ENCODE measurements at places on chromosomes 5 and 9. TPM values are rescaled to one million over a fixed set of nuclear protein-coding genes. Genes with fewer than 3 reads are reported as not detected.

ZBTB43 gene
- 20.5 TPM for total RNA-seq

- peak; percentile 15 for DNase-seq
- no peak overlapping the region for H3K4me3 ChIP-seq
- H3K27me3 ChIP-seq, result peaks cover 45% of the 10 kb centered on the region
These were observed 36.9 kb upstream of the TTC1 start for GRCh38 chr5:159971931-159972461.

TXNDC8 gene
- total RNA-seq, result not detected

DNA sequence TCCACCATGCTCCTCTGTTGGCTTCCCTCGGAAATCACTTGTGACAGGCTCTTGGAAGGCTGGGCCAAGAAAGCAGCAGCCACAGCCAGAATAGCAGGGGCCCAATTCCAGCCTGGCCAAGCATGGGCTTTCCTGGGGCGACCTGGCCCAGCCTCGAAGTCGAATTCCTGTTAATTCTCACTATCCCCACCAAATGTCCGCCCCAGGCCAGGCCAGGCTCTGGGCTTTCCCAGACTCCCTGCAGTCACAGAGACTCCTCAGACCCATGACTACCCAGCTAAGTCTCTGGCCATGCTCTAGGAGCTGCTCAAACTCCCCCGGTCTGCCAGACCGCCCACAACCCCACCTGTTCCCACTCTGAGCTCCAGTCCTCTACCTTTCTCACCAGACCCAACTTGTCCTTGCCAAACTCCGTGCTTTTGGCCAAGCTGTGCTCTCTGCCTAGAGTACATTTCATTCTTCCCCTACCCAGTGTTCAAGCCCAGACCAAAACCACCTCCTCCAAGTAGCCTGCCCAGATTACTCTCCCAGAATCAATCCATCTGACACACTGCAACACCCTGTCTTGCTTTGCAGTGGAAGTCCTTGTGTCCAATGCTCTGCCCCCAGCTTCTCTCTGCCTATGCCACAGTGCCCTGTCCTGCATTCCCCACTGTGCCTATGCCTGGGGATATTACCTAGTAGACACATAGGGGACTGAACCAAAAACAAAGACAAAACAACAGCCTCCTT lies 26.2 kb downstream of the SHB start:
- no peaks in the 10 kb centered on the region for H3K4me1 ChIP-seq
- H3K4me3 ChIP-seq, result no peak overlapping the region
- no peaks in the 10 kb centered on the region for H3K27me3 ChIP-seq

PRR16 gene
- not detected for total RNA-seq

DNA sequence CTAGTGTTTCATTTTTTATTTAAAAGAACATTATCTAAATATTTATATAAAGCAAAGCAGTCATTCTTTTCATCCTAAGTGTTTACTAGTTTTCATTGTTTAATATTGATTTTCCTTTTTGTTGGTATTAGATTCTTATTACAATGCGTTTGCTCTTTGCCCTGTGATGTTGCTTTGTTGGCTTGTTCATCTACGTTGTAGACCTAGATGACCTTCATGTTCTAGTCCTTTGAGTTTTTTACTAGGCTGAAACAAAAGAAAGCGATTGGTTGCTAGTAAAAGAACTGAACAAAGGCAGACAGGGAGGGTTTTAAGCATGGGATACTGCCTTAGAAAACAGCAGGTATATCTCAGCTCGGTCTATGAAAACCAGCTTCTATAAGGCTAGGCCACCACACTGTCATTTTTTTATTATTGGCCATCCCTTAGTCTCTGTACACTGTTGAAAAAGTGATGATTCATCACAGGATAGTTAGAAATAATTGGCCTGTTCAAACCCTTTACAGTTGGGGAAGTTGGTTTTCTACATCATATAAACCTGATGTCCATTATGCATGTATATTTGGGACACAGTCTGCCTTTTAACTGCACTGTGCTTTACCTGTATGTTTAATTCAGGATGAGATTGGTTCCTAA lies 119.0 kb downstream of the ZCCHC7 start:
- no peak overlapping the region for H3K27ac ChIP-seq
- no peak for DNase-seq
- peaks cover 8% of the 10 kb centered on the region for H3K36me3 ChIP-seq

DNA sequence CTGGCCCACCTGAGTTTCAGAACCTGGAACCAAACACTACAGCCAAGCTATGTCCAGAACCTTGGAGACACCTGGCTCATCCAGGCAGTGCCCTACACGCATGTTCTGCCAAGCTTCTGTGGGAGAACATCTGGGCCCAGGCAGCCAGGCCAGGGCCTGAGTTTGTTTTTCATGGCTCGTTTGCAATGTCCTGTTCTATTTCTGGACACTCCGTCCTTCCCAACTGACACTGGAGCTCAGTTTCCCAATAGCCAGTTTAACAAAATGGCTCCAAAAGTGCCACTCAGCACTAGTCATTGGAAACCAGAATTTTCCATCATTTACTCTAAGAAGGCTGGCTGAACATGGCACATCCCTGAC lies 38.6 kb downstream of the SH3RF2 start:
- no peak for DNase-seq
- H3K4me1 ChIP-seq, result no peaks in the 10 kb centered on the region
- peaks cover 2% of the 10 kb centered on the region for H3K27me3 ChIP-seq
- H3K27ac ChIP-seq, result no peak overlapping the region
- H3K36me3 ChIP-seq, result no peaks in the 10 kb centered on the region

BNC2 gene
- total RNA-seq, result not detected

GRCh38 chr5:39079147-39079546 lies 4.9 kb upstream of the RICTOR start:
- H3K27me3 ChIP-seq, result peaks cover 29% of the 10 kb centered on the region
- no peak overlapping the region for H3K4me3 ChIP-seq
- no peak overlapping the region for H3K27ac ChIP-seq
- H3K4me1 ChIP-seq, result peaks cover 23% of the 10 kb centered on the region
- DNase-seq, result no peak
- H3K36me3 ChIP-seq, result peaks cover 2% of the 10 kb centered on the region

- no peak overlapping the region for H3K27ac ChIP-seq
- H3K27me3 ChIP-seq, result peaks cover 5% of the 10 kb centered on the region
- H3K36me3 ChIP-seq, result no peaks in the 10 kb centered on the region
- no peak overlapping the region for H3K4me3 ChIP-seq
- H3K4me1 ChIP-seq, result peaks cover 10% of the 10 kb centered on the region
- DNase-seq, result peak; percentile 80
These were observed 52.4 kb downstream of the DMRT1 start for GRCh38 chr9:893843-894420.

C9 gene
- not detected for total RNA-seq
